Mesendoderm (in vitro differentiated cells): ENCODE measurements at places on chromosomes 16 and 17.

- no peak for DNase-seq
Observed at GRCh38 chr17:27582696-27583095, 48.3 kb upstream of the LGALS9 start.

DNA sequence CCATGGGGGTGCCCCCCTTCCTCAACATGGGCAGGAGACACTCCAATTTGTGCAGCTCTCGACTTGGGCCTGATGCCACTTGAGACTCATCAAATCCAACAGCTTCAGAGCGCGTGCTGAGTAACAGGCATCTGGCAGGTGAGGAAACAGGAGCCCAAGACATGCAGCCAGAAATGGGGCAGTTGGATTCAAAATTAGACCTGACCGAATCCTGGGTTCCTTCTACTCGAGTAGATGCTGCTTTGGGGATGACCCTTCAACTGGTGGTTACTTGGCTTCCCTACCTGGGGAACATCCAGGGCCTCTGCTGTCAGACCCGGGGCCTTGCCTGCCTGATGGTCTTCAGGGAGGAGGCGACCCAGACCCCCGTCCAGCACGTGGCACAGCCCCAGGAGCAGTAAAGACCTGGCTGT, 488 bp upstream of the NTN3 start:
- no peak for DNase-seq

DNA sequence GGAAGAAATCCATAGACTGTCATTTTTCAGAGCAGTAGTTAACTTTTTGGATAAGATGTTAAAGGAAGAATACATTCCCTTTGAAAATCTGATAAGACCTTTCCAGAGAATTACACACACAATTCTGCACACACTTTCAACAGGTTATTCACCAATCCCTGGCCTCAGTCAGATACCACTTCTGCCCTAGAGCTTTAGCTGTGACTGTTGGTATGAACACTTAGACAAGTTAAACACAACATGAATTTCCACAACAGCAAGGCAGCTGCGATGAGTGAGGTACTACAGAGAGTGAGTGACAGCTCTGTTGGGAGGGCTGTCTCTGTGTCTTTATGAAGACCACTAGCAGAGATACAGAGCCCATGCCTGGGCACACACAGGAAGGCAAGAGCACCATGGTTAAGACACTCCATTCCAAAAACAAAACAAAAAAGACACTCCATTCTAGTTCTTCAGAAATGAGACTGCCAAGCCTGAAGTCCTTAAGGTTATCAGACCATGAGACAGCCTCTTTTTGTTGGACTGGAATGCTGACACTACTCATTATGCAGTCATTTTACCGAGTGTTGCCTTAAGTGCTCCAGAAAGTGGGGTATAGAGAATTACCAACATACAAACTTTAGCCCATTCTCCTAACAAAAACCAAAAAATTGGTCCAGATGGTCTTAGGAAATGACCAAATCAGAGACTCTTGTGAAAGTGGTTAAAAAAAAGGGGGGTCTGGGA, 42.4 kb downstream of the TOM1L2 start:
- DNase-seq, result no peak

GRCh38 chr16:50956637-50957036, 194.4 kb downstream of the SALL1 start:
- DNase-seq, result no peak

- DNase-seq, result no peak
Observed at GRCh38 chr16:57283214-57283958, 1.1 kb downstream of the PLLP start.

- no peak for DNase-seq
Observed at GRCh38 chr17:50191359-50192143, 9.9 kb downstream of the COL1A1 start.

DNA sequence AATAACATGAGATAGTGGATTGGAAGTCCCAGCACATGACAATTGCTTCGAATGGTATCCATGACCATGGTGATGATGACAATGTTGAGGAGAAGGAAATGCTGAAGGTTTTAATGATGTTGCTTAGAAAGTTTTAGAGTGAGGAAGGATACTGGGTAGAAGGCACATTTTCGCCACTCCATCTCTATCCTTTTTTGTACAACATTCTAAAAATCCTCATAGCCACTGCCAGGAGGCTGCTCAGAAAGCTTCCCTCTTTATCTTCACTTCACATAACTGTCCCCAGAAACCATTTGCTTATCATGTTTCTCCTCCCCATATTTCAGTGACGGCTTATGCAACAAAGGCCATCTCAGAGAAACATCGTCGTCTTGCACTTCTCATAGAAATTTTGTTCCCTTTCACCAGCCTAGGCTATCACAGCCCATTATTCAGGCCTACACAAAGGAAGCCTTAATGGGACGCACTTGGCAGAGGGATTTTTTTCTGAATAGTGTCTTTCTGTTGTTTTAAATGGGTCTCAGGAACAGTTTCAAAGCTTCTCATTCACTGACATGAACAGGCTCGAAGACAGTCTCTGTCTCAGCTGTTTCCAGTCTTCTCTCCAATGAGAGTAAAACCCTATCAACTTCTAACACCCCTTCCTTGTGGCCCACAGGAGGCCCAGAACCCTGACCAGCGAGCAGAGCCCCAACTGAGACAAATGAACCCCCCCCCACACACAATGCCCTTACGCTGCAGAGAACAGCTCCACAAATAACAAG, 506.7 kb downstream of the HAPSTR1 start:
- no peak for DNase-seq

GRCh38 chr17:78641243-78641642, 64.0 kb upstream of the DNAH17 start:
- DNase-seq, result no peak

GRCh38 chr16:24773771-24774427, 44.4 kb downstream of the TNRC6A start:
- no peak for DNase-seq

DNA sequence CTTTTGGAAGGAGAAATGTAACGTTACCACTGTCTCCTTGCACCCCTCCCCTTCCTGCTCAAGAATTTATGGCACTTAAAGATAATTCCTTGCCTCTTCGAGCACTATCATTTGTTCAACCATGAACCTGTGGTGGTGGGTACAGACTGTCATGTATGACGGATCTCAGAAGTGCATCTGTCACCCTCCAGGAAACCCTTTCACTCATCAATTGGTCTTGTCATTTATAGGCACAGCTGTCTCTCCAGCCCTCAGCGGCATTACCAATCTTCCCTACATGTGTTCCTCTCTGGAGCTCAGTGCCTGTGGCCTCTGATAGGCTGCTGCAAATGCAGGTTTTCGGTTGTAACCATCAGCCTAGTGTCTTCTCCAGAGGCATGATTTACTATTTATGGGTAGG, 15.0 kb downstream of the CNTNAP4 start:
- no peak for DNase-seq

- peak; percentile 82 for DNase-seq
Observed at GRCh38 chr17:61393904-61394629, 5.6 kb upstream of the TBX2 start.

GRCh38 chr16:65936096-65936495, 430.4 kb upstream of the CDH5 start:
- DNase-seq, result no peak

DNA sequence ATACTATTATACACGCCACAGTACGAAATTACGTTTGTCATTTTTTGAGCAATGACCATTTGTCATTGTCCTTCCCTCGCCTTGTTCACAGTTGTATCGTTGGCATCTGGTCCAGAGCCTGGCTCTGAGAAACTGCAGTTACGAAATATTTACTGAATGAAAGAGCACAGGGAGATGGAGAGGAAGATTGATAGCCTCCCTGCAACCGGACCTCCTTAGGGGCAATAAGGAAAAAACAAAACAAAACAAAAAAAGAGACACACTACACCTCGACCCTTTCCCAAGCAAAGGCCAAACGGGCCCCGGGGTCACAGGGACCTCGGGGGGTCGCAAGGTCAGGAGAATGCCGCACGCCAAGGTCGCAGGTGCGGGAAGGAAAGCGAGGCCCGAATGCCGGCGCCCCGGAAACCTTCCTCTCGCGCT, 857 bp downstream of the GOT2 start:
- DNase-seq, result no peak

DNA sequence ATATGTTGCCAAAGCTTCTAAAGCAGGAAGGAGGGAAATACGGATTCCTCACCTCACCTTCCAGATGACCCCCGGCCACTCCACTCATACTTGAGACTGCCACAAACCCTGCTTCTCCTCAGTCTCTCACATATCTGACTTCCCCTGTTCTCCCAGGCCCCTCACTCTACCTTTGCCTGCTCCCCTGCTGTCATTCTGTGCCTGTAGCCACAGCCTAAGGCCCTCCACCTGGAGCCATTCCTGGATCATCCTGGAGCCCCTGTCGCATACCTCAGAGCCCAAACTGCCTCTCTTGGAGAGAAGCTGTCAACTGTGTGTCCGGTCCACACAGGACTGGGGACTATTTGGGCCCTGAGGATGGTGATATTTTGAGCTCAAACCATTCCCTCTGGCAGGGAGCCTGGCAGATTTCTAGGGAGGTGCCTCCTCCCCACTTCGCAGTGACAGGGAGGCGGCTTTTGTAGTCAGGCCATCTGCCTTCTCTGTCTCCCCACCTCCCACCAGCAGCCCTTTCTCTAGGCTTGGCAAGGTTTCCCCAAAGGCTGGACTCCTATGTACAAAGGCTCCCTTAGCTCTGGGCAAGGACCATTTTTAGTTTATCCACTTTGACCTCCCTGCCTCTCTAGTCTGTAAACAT, 2.3 kb upstream of the MED24 start:
- no peak for DNase-seq

- DNase-seq, result no peak
Observed at GRCh38 chr16:57341441-57342303, 16.9 kb upstream of the CCL22 start.

DNA sequence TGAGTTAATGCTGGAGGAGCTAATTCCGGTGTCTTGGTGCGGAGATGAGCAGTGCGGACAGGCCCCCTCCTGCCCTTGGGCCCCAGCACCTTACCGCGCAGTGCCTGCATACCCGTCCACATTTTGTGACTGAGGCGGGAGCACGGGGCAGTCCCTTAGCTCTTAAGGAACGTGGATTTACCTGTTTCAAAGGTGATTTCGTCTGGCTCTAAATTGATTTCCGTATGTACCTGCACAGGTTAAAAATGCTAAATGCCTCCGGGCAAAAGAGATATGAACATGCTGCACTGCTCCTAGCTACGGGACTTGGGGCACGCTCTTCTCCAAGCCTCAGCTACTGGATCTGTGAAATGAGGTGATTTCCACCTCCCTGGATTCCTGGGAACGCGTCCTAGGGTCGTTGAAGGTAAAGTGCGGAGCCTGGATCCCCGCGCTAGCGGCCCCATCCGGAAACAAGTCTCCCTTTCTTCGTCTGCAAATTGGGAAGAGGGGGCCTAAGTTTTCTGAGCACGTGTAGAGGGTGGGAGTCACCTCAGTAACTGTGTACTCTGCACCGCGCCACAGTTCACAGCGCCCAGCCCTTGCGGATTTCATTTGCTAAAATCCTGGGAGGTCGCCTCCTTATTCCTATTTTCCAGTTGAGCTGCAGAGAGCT, 669 bp upstream of the CRISPLD2 start:
- no peak for DNase-seq

DNA sequence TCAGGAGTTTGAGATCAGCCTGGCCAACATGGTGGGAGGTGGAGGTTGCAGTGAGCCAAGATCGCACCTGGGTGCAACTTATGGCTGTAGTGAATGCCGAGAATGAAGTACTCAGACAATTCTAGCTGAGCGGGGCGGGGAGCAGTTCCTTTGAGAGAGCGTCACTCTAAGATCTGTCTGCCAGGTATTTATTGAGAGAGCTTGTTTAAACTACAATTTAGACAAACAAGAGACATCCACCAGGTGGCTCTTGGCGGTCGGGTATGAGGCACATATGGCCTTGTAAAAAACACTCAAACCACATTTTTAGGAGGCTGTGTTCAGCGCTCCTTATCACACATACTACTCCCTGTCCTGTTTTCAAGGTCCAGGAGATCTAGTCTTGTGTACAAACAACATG, 40.6 kb upstream of the CDH1 start:
- DNase-seq, result no peak

GRCh38 chr16:27408012-27408601, 6.1 kb downstream of the IL21R start:
- DNase-seq, result no peak

DNA sequence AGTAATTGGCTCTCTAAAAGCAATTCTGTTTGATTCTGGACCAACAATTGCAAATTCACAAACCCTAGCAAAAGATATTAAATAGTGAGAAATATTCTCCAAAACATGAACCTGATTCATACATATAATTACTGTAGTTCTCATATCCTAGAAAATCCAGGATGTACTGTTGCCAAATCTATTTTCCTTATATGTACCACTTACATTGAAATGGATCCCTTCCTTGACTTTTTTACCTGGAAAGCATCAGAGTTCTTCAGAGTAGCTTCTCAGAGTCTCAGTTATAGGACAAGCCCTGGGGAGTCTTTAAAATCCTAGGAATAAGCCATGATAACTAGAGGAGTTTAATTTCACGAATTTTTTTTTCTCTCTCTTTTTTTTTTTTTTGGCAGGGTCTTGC, 16.7 kb downstream of the TMEM92 start:
- no peak for DNase-seq

DNA sequence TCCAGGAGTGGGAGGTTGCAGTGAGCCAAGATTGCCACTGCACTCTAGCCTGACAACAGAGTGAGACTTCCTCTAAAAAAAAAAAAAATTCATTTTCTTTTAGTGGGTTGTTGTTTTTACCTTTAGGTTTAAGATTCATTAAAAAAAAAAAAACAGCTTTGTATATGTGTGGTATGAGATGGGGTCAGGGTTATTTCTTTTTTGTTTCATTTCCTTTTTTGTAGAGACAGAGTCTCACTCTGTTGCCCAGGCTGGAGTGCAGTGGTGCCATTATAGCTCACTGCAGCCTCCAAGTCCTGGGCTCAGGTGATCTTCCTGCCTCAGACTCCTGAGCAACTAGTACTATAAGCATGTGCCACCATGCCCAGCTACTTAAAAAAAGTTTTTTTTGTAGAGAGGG, 47.0 kb downstream of the BCAS3 start:
- no peak for DNase-seq

GRCh38 chr16:89357055-89357816, 133.1 kb downstream of the ANKRD11 start:
- peak; percentile 83 for DNase-seq

DNA sequence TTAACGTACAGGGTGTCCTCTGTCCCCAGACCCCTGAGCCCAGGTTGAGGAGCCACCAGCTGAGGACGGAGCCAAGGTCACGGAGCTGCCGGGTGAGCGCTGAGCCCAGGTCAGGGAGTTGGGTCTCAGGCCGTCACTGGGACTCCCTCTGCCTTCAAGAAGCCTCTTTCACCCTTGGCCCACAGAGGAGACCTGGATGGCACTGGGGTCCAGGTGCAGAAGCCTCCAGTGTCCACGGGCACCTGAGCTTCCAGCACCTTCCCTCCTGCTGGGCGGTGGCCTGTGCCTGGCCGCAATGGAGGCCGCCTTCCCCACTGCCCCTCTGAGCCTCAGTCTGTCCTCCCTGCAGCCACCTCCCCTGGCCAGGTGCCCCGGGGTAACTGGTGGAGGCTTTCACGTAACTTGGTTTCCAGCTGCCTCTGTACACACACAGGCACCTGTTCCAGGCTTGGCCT, 31.6 kb upstream of the CDH15 start:
- no peak for DNase-seq

GRCh38 chr16:3487521-3488410, 7.5 kb downstream of the C16orf90 start:
- DNase-seq, result peak; percentile 27

GRCh38 chr17:29073045-29073444, 30.1 kb downstream of the PIPOX start:
- no peak for DNase-seq

GRCh38 chr17:76943202-76943601, 75.0 kb downstream of the MGAT5B start:
- DNase-seq, result no peak

- peak; percentile 66 for DNase-seq
Observed at GRCh38 chr17:78923660-78924453, 1.3 kb downstream of the TIMP2 start.

- no peak for DNase-seq
Observed at GRCh38 chr17:79942011-79942405, 93.7 kb downstream of the TBC1D16 start.
